ENCODE measurements at places on chromosomes 3 and 15.

GRCh38 chr3:169241991-169242707 is 421.4 kb downstream of the MECOM start:
- peak; percentile 30 for DNase-seq

- DNase-seq, result no peak
Observed at GRCh38 chr3:158347966-158348365, 223.0 kb upstream of the MLF1 start.

DNA sequence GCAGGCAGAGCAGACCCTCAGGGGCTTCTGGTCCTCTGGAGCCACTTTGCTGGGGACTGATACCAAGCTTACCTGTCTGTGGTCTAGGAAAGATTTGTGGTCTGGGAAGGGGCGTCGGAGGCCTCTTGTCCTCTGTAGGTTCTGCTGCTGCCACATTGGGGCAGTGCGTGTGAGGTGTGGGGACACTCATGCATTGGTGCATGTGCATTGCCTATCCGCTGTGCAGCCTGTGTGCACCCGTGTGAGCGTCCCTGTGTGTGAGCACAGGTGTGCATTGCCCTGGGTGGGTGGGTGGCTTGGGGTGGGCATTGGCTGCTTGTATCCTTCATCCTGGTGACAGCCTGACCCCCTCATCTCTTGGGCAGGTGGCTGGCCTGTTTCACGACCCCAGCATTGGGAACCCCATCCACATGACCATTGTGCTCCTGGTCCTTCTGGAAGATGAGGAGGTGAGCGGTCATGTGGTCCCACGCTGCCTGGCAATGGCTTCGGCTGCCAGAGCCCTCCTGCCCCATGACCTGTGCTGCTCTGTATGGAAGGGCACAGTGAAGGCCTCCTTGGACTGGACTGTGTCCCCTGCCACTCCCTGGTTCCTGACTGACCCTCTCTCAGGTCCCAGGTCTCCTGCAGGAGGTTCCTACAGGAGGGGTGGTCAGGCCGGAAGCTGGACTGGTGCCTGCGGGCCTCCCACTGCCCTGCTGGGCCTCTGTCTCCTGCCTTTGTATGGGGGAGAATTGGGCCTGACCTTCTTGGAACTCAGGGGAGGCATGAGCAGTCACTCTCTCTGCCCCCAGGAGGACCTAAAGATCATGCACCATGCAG is 41.5 kb downstream of the SAXO2 start:
- no peak for DNase-seq

- DNase-seq, result no peak
Observed at GRCh38 chr15:89628806-89629715, 26.2 kb downstream of the KIF7 start.

- no peak for DNase-seq
Observed at GRCh38 chr3:141116721-141117120, 65.6 kb downstream of the SPSB4 start.

DNA sequence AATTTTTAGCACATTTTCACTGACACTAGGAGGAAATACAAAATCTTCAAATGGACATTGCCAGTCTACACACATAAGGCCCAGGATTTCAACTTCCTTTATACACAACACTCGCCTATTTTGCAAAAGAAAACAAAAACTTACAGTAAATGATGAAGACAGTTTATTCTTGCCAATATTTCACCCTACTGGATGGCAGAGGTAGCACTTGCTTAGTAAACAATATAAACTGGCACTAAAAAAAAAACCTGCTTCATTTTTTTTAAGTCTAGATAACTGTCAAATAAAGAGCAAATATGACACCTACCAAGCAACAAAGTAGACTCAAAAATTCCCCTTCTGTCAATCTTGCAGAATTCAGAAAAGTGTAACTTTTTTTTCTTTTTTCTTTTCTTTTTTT is 204.0 kb downstream of the VPS13C start:
- DNase-seq, result no peak

GRCh38 chr3:2024713-2025112 is 74.0 kb upstream of the CNTN4 start:
- DNase-seq, result no peak

- no peak for DNase-seq
Observed at GRCh38 chr3:194447161-194447560, 39.6 kb downstream of the ATP13A3 start.

DNA sequence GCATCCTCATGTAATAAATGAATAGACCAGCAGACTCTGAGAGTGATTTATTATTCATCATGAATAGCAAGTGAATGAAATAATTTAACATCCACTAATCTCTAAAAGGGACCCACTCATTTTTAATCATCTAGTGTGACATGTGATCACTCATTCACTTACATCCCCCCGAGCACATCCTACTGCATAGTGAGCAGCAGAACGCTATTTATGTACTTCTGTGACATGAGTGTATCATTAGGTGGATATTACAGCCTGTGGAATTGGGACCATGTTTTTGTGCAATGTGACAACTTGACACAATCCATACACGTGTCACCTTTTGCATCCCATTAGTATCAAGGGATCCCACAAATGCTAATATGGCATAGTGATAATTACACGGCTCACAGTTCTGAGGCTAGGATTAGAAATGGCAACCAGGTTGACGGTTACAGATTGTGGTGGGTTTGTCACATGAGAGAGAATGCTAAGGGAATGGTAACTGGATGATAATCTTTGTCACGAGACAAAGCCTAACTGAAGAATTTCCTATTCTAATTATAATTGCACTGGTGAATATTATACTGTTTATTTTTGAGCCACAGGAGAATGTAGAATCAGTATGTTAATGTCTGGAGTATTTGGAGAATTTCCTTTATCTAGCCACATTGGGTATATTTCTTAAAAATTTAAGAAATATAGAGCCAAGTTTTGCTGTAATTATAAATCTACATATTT is 595.2 kb upstream of the TBL1XR1 start:
- DNase-seq, result no peak

DNA sequence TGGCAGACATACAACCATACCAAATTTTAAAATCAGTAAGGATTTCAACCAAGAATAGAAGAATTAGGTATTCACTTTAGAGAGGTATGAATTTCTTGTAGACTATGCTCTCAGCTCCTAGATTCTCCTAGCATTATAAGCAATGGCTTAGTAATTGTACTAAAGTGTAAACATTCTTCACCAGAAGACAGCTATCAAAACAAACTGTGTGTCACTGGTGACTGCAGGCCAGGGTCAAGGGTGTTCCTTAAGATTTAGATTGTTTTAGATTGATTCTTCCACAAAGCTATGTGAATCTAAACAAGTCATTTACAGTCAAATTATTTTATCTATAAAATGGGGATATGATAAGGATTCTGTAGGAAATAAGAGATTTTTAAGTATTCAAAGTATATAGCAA is 23.1 kb upstream of the GP5 start:
- no peak for DNase-seq

DNA sequence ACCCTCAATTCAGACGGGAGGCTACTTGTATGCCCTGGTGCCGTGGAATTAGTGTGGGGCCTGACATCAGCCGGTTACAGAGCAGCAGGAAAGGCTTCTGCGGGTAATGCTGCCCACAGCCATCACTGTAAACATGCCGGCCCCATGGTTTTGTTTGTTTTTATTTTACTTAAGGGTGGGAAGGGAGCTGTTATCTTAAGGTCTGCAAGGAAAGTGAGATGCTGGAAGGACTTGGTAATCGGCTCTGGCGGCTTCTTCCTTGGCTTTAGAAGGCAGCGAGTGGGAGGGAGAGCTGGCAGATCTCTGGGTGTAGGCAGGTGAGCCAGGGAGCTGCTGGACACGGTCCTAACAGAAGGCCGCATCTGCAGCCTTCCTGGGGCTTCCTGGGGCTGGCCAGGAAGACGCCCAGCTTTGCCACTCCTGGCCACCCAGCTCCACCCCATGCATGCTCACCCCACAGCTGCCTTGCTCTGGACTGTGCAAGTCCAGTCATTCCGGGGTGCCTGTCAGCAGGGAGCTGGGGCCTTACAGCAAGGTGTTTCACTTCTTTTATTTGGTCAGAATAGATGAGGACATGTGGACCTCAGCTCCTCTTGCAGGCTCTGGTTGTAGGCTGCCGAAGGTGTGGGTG is 54.1 kb upstream of the FURIN start:
- no peak for DNase-seq

- DNase-seq, result no peak
Observed at GRCh38 chr3:73150369-73151130, 89.1 kb downstream of the EBLN2 start.

DNA sequence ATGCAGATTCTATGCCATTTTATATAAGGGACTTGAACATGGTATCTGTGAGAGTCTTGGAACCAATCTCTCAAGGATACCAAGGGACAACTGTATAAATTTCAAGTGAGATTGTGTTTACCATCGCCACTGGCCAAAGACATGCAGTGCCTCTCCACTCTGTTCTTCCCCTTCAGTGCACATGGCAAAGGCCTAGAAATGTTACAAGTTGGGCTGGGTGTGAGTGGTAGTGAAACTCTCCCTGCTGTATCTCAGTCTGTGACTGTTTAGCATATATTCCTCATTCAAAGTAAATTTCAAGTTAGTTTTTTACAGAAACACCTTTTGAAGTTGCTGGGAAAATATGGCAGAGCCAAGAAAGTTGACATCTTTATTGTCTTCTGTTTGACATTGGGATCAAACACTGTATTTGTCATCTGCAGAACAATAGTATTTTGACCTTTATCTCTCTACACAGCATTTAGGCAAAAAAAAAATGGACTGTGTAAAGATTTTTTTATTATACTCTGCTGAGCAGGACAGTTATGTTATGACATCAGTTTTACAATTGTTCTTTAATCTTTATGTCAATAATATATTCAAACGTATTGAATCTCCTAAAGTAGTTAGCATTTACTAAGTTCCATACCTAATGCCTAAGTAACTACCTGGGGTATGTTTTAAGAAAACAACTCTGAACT is 101.4 kb downstream of the CCNL1 start:
- no peak for DNase-seq

DNA sequence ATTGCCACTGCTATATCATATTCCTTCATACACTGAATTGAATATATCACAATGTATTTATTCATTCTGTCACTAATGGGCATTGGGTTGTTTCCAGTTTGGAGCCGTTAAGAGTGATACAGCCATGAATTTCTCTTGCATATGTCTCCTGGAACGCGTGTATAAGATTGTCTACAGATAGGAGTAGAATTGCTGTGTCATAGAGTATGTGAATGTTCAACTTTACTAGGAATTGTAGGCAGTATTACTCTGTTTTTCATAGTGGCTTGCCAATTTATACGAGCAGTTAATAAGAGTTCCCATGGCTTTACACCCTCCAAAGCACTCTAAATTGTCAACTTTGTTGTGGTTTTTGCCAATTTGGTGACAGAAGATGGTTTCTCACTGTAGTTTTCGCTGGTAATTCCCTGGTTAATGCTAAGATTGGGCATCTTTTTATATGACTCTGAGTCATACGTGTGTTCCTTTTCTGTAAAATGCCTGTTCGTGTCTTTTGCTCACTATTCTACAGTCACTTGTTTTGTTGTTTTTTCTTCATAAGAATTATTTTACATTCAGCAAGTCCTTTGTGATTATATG is 136.1 kb upstream of the LIPC start:
- DNase-seq, result no peak

- no peak for DNase-seq
Observed at GRCh38 chr15:42863572-42864239, 56.9 kb downstream of the TTBK2 start.

- DNase-seq, result no peak
Observed at GRCh38 chr3:111496894-111497559, 45.0 kb upstream of the CD96 start.

DNA sequence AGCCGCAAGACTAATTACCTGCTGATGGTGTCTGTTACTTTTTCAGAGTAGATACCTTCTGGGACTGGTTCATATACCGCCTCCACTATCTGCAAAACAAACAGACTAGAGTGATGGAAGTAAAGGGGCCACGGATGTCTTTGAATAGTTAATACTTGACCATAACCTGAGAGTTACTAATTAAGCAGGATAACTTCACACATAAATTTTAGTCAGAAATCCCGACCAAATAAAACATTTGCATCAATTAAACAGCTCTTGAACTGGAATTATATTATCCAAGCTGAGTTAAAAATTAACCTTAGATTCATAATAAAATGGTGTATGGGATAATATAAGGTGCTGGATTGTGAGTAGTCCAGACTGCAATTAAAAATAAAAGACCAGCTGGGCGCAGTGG is 167.7 kb downstream of the NEK10 start:
- no peak for DNase-seq

GRCh38 chr15:48720646-48721045 is 75.1 kb upstream of the FBN1 start:
- DNase-seq, result no peak

DNA sequence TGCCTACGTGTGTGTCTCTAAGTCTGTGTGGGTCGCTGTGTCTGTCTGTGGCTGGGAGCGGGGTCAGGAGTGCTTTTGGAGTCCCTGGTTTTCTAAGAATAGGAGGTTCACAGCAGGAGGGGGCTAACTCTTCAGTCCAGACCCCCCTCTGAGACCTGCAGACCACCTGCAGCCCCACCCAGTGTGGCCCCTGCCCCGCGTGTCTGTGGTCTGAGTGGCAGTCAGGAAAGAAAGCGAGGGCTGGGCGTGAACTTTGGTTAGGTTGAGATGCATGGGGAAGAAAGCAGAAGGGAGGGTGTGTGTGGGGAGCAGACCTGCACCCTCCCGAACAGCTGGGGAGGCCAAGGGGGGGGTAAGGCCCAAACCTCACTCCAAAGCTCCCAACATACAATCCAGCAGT is 144.9 kb upstream of the TPM1 start:
- DNase-seq, result no peak

GRCh38 chr3:190012314-190012782 is 108.3 kb downstream of the P3H2 start:
- peak; percentile 29 for DNase-seq

GRCh38 chr15:65052956-65053355 is 7.8 kb downstream of the SLC51B start:
- no peak for DNase-seq

GRCh38 chr15:100531823-100532327 is 3.1 kb upstream of the CERS3 start:
- DNase-seq, result no peak

DNA sequence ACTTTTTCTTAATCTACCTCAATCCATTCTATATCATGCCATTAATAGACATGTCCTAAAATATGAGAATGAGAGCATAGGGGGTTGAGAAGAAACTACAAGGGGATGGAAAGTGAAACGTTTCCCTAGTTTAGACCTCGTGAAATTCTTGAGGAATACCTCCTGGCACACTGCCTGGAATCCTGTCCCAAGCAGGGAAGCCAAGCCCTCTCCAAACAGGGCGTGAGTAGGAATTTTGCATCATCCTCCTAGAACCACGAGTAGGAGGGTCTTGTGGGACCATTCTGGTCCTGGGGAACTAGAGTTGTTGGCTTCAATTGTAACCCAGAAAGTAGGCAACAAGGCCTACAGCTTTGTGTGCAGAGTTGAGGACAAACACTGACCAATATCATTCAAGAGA is 19.6 kb upstream of the C3orf80 start:
- DNase-seq, result no peak

- DNase-seq, result no peak
Observed at GRCh38 chr3:57959423-57960173, 48.6 kb upstream of the FLNB start.

- DNase-seq, result no peak
Observed at GRCh38 chr3:43615133-43615532, 6.7 kb downstream of the ANO10 start.
